ENCODE measurements at places on chromosomes 2 and 18. TPM values are rescaled to one million over a fixed set of nuclear protein-coding genes. Genes with fewer than 3 reads are reported as not detected.
A peak's percentile ranks its signal among the peaks of the same experiment; 100 is the strongest.

GRCh38 chr2:153478289-153479261, at the start of gene RPRM:
Gene RPRM (minus strand): TSS chr2:153478762. CDS start chr2:153478565, 197 bp downstream.
- peak; percentile 91 for DNase-seq

The AAMP gene
- 125 TPM for total RNA-seq

The CHRNG gene
- total RNA-seq, result not detected

DNA sequence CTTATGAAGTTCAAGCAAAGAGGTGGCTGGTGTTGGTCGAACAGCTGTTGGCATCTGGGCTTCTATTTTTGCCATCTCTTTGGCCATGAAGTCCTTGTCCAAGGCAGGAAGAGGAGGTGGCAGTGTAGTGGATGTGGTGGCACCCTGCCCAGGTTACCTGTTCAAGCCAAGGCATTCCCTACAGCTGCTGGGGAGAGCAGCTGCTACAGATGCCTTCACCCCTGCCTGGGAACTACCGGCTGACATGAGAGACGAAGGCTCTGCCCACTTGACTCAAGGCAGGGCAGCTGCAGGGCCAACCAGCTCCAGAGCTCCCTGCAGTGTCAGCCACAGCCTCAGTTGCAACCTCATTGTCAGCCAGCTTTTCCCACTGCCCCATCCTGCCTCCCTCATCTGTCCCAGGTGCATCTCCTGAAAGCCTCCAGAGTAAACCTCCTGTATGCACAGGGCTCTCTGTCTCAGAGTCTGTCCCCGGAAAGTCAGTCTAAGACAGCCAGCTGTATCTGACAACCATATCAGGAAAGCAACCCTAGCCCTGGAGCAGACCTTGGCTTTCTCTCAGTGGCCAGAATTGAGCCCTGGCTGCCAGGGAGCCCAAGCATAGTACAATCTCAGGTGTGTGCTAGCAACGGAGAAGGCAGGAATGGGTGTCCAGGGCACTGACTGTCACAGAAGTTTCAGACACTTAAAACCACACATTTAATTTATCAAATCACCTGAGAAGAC, 115.9 kb downstream of the RPIA start:
- no peak for DNase-seq

The NEU2 gene
- total RNA-seq, result not detected

The RNF138 gene
- total RNA-seq, result 106 TPM

GRCh38 chr18:8865934-8866333, 160.6 kb downstream of the MTCL1 start:
- DNase-seq, result no peak

The MAL gene
- total RNA-seq, result 0.22 TPM

DNA sequence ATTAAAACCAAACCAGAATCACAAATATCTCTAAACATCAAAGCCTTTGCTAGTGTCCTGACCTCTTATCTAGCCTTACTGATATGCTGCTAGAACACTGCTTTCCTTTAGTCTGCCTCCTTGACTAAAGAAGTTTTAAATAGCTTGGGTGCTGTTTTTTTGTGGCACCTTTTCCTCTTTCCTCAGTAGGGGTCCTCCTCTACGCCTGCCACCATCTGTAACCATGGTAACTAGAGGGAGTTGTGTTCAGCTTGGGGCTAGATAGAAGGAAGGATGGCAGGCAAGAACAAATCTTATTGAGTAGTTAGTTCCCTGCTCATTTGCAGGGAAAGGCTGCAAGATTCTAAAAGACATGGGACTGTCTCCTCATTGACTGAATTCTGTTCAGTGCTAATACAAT, 86.0 kb downstream of the TAF4B start:
- DNase-seq, result no peak

The M1AP gene
- 5.9 TPM for total RNA-seq

The PAX8 gene
- total RNA-seq, result 0.66 TPM

GRCh38 chr2:105187531-105187930, 54.0 kb upstream of the GPR45 start:
- no peak for DNase-seq

GRCh38 chr18:58254873-58255511, 211.0 kb downstream of the NEDD4L start:
- peak; percentile 65 for DNase-seq

DNA sequence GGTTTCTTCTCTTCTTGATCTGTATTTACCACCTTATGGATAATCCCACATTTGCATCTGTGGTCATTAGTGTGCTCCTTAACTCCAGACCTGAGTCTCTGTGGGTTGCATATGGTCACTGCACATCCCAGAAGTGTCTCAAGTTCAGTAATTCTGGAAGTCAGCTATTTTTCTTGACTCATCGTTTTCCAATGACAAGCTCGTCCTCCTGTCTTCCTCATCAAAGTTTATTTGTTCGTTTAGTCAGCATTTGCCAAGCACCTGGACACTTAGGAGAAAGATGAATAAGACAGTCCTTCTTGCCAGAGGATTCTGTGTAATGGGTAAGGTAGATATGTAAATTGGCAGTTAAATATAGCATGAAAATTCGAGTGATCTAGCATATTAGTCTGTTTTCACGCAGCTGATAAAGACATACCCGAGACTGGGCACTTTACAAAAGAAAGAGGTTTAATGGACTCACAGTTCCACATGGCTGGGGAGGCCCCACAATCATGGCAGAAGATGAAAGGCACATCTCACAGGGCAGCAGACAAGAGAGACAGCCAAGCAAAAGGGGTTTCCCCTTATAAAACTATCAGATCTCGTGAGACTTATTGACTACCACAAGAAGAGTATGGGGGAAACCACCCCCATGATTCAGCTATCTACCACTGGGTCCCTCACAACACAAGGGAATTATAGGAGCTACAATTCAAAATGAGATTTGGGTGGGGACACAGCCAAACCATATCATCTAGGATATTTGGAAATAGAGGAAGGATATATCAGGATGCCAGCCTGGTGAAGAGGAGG, 19.4 kb downstream of the FASTKD2 start:
- DNase-seq, result no peak

DNA sequence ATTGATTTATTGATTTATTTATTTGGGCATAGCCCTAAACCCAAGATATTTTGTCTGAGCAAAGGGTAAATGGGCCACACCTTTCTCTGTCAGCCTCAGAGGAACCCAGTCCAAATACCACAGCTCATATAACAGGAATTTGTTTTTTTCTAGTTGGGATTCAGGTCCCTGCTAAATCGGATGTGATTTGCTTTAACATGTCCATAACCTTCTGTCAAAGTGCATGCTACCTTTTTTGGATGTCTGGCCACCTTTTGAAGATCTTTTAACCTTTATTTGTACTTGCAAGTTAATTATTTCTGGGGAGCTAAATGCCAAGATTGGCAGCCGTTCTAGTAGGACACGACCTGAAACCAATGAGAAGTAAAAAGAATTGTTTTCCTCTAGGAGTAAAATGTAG, 303.2 kb upstream of the UBE2E3 start:
- DNase-seq, result no peak

The WDCP gene
- total RNA-seq, result 30.5 TPM

The IGFBP2 gene
- total RNA-seq, result 873 TPM

- DNase-seq, result no peak
Measured at GRCh38 chr2:136029149-136029548, 43.7 kb upstream of the DARS1 start.

The MAP4K3 gene
- total RNA-seq, result 65.2 TPM

- no peak for DNase-seq
Measured at GRCh38 chr2:152761214-152761613, 42.8 kb downstream of the ARL6IP6 start.

DNA sequence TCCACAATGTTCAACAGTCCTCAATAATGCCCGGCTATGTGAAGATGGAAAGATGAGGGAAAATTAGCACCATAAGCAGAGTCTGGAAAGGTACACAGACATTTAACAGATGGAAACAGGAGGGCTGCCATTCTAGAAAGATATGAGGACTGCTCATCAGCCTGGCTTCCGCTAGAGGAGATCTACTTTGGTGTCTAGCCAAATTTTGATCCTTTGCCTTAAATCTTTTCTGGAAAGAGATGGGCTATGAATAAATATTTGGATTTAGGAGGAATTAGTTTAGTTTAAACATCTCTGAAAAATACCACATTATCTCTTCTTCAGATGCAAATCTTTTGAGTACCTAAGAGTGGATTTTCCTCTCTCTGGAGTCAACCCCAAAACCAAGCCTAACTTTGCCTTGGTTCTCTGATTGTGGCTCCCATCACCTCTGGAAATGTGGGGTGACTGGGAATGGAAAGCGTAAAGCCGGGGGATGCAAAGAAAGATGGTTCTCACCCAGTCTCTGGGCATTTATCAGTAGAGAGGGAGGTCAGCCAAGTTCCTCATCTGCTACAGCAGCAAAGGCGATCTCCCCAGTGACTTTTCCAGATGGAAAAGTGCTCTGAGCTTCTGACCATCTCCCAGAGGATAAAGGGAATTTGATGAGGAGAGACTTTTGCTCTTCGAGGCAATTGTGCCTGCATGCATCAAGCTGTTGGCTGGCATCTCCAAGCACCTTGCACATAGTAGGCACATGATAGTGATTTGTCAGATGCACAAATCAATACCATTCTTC, 410.6 kb downstream of the ZNF521 start:
- no peak for DNase-seq

GRCh38 chr2:239150125-239151011, 250.5 kb downstream of the HDAC4 start:
- no peak for DNase-seq

DNA sequence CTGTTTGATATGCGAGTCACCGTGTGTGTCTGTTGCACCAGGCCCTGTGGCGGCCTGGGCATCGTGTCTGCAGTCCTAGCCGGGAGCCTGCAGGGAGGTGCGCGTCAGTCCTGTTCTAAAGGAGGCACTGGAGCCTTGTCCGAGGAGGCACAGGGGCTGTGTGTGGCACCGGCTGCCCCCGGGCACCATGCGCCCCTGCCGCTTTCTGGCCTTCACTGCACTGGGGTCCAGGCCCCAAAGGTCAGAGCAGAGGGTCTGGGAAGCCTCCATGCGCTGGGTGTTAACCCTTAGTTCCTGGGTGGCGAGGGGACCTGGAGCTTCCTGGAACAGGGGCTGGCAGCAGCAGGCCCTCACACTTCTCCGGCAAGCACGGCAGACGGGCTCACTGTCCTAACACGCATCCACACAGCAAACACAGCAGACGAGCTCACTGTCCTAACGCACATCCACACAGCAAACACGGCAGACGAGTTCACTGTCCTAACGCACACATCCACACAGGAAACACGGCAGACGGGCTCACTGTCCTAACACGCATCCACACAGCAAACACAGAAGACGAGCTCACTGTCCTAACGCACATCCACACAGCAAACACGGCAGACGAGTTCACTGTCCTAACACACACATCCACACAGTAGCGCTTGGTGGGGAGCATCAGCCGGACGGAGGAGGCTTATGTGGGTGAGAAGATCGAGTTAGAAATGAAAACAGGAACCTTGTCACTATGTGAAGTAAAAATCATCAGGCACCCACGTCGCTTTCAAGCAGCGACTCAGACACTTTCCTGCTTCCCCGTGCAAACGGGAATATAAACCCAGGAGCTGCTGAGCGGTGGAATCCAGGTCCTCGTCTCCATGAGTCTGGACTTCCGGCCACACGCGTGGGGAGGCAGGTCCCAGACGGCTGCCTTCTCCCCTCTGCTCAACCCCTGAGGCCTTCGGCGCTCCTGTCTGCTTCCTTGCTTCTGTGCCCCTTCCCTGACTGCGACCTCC, 65.3 kb downstream of the TPO start:
- no peak for DNase-seq

DNA sequence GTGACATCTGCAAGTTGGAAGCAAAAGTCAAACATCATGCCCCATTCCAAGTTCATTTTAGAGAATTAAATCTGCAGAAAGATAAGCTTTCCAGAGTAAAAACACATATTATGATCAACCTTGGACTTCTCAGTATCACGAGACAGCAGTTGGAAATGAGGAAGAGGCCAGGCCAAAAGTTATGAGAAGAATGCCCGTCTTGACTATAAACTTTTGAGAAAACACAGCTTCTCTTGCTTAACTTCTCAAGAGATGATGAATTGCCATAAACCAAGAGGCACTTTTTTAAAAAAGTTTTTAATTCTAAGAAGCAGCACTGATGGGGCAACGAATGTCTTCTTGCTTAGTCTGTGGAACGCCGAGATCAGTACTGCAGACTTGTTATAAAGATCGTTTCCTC, 52.6 kb upstream of the NFU1 start:
- DNase-seq, result no peak

DNA sequence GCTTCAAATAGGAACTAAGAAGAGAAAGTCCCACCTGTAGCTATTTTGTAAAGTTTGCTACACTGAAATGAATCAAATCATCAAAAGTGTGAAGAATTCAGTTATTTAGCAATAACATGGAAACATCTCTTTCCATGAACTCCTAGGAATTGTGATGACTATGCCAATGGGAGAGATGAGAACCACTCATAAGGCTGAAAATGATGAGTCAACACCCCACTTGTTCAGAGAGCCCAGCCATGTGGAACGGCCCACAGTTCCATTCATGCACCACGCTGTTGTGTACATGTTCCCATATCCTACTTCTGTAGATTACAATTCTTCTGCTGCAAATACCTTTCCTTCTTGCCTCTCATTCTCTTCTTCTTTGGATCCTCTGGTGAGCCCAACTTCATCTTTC, 645.5 kb upstream of the ID2 start:
- no peak for DNase-seq

GRCh38 chr2:128594953-128595677, 276.4 kb upstream of the HS6ST1 start:
- DNase-seq, result no peak

DNA sequence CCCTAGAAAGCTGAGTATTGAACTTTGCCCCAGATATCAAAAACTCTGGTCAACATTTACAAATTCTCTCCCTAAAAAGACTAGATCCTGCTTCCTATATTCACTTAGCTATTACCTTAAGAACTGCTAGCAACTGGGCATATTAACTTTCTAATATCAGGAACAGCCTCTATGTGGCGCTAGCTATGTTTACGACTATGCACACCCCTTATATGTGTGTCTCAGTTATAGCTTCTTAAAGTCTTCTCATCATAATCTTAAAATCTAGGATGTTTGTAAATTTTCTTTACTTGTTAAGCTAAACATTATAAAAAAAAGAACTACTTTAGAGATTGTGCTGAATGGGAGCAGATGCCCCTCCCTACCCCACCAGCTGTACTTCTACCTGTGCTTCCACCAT, 1.7 kb upstream of the STAMBP start:
- no peak for DNase-seq

The UBE2F gene
- total RNA-seq, result 48.8 TPM

- DNase-seq, result peak; percentile 28
Measured at GRCh38 chr2:10064932-10065772, 15.1 kb downstream of the CYS1 start.

The TET3 gene
- 16.4 TPM for total RNA-seq

The CD8B gene
- 0.71 TPM for total RNA-seq

The ZAP70 gene
- total RNA-seq, result 0.64 TPM

DNA sequence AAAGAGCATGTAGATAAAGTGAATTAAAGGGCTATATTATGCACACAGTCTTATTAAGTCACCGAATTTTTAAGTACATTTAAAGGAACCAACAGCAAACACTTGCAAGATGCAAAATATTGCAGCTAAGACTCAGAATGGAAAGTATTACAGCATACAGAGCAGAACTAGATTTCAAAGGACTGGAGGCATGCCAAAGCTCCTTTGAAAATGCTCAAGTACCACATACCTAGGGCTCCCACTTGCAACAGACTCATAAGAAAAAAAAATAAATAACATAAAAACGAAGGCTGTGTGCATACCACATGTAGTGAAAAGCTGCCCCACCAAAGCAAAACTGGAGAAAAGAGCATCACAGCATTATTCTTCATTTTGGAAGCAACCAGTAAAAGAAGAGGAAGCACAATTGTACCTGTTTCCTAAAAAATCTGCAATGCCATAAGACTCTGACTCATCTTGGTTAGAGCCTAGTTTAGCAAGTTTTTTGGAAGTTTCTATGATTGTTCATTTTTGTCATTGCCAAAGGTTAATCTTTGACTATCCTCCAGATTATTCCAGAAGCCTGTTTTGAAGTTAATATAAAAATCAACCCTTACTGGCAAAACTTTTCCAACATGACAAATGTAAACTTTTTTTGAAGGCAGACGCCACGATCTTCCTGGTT, 306.0 kb upstream of the COL3A1 start:
- DNase-seq, result no peak

The CSRNP3 gene
- total RNA-seq, result 7.3 TPM
